Omental fat pad (tissue), 4 donors: ENCODE measurements at places on chromosomes 1 and 21.

- no peak for DNase-seq
Measured at GRCh38 chr1:59720326-59721115, 94.2 kb upstream of the HOOK1 start.

DNA sequence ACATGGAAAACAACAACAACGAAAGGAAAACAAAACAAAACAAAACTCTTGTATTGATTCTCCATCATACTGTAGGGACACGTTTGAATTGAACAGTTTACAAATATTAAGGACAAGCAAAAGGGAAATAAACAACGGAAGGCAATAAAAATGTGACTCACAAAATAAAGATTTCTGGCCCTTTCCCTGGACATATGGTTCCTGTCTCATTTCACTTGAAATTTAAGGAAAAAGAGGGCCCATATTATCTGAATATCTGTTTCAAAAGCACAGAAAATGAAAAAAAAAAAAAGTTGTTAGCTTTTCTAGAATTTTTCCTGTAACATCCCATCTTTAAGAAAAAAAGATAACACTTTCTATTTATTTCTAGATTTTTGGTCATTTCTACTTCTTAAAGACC is 3.6 kb upstream of the PKN2 start:
- no peak for DNase-seq

DNA sequence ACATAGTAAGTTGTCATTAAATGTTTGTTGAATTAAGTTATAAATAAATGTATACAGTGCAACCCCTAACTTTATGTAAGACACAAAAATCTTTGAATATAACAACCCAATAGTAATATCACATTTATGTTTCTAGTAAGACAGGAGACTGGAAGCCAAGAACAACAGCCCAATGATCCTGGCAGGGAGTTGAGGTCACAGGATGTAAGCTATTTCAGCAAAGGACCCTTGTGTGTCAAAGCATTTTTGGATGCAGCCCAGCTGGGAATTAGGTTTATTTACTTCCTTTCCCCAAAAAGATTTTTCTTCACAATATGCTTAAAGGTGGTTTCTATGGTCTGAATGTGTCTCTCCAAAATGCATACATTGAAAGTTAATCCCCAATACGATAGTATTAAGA is 34.0 kb upstream of the ABCA4 start:
- no peak for DNase-seq

DNA sequence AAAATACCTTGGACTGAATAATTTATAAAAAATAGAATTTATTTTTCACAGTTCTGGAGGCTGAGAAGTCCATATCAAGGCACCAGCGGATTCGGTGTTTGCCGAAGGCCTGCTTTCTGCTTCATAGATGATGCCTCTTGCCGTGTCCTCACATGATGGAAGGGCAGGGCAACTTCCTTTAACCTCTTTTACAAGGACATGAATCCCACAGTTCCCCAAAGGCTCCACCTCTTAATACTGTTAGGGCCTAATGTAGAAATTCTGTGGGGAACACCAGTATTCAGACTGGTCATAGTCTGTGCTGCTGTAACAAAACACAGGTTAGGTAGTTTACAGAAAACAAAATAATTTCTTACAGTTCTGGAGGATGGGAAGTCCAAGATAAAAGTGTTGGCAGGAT is 25.9 kb downstream of the DYRK1A start:
- no peak for DNase-seq

- DNase-seq = no peak
Measured at GRCh38 chr1:10900691-10901090, 104.2 kb upstream of the CASZ1 start.

DNA sequence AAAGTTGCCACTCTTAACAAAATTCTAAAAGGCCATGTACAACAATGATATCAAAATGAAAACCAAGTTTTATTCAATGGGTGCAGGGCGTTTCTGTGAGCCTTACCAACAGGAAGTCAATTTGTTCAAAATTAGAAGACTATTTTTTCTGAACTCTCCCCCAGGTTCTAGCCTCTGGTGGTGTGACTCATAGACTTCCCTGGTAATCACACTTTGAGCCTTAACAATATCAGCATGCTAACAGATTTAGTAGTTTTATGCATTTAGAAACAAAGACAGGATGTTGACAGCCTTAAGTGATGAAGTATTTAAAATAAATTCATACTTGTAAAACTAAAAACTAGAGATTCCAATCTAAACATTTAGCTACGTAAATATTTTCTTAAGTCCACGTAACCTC is 88.4 kb downstream of the LRRC8C start:
- no peak for DNase-seq

DNA sequence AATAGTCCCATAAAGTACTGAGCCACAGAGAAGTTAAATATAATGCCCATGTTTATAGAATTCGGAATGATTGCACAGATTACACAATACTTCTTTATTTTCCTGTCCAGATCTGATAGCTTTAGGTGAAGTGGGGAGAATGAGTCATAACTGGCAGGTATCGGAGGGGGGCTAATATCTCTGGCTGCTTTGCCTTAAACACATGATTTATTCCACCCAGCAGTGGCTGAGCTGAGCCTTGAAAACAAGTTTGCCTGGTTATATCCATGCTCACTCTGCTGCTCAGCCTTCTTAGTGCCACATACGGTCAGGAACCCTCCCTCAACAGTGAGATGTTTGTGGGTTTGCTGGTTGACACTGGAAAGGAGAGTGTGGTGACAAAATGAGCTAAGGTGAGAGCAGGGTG is 119.7 kb upstream of the ZNF648 start:
- no peak for DNase-seq

GRCh38 chr1:29513357-29513756 is 277.0 kb downstream of the PTPRU start:
- no peak for DNase-seq

GRCh38 chr1:31248276-31248675 is 8.6 kb upstream of the NKAIN1 start:
- DNase-seq = no peak

- no peak for DNase-seq
Measured at GRCh38 chr1:246617768-246618167, 51.5 kb downstream of the CNST start.

DNA sequence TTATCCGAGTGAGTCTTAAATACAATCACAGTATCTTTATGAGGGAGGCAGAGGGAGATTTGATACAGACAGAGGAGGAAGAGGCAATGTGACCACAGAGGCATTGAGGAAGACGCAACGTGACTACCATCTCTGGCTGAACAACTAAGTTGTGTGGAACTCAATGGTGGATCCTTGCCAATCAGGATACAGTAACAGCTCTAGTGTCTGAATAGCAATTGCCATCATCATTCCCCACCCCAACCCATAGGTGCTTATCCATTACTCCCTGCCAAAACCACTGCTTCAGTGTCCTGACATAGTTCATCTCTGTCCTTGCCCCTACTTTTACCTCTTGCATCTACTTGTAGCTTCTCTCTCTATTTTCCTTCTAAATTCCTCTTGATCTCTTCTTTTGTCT is 20.5 kb upstream of the RHBDL2 start:
- DNase-seq = no peak

DNA sequence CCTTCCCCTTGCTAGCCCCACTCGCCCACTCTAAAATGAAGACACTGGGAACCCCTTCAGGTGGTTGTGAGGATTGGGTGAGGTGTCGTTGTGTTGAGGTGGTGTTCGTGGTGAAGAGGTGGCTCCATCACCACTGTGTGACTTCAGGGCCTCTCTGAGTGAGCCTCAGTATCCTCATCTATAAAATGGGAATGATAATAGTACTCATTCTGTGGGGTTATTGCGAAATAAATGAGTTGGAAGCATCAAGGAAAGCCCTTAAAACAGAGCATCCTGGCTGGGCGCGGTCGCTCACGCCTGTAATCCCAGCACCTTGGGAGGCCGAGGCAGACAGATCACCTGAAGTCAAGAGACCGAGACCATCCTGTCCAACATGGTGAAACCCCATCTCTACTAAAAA is 6.7 kb upstream of the MARCKSL1 start:
- no peak for DNase-seq

- no peak for DNase-seq
Measured at GRCh38 chr1:209883341-209883971, 54.6 kb upstream of the SYT14 start.

DNA sequence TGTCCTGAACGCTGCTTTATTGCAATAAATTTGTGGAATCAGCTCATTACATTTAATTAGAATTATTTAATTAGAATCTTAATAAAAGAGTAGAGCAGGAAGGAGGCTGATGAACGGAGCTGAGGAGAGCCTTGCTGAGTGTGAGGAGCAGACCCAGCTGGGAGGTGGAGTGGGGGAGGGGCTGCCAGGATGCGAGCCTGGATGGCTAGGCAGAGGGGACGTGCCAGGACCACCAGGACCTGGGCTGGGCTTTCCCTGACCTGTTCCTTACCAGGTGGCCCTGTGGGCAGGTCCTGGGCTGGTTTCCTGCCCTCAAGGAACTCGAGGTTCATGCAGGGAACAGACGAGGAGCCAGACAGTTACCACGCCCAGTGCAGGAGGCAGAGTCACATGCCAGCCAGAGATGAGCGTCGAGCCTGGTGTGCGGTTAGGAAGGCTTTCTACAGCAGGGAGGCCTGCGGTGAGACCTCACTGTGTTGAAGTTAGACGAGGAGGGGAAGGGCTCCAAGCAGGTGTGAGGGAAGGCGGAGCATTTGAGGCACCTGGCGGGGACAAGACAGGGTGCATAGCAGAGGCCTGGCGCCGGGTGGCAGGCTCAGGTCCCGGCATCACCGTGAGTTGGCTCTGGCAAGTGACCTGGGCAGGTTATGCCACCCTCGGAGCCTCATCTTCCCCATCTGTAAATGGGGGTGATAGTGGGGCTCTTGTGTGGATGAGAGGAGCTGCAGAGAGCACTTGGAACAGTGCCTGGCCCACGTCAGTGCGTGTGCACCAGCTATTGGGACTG is 33.9 kb downstream of the LDLRAP1 start:
- no peak for DNase-seq

GRCh38 chr1:44705470-44705869 is 25.5 kb downstream of the RNU5D-1 start:
- DNase-seq = no peak

- DNase-seq = no peak
Measured at GRCh38 chr1:230902349-230902923, 34.1 kb upstream of the C1orf198 start.

DNA sequence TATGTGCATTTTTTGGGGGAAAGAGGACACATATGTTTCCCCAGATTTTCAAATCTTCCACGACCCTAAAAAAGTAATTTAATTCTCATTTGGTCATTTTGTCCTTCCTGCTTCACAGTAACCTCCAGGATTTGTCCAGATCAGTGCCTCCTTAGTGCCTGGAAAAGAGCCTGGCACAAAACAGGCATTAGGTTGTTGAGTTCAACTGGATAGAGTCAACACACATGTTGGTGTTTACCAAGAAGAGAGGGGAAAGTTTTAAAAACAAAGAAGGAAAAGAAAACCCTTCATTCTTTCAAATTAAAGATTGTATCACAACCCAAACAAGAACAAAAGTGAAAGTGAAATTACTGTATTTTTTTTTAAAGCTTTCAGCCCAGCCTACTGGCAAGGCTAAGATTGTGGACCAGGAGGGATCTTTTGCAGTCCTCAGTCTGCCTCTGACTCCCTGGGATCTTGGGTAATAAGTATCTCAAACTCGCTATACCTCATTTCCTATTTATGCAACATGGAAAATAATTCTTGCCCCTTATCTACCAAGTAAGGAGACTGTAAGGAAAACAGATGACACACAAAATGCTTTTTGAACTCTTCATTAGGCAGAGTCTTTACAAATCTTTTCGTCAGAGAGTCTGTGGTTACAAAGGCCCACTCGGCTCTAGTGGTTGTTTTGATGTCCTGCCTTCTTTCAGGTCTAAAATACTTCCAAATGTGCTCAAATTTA is 57.8 kb downstream of the ZNF281 start:
- no peak for DNase-seq

- no peak for DNase-seq
Measured at GRCh38 chr1:27784700-27785099, 11.7 kb downstream of the STX12 start.

- DNase-seq = no peak
Measured at GRCh38 chr1:214623430-214623829, 20.4 kb downstream of the CENPF start.

- DNase-seq = no peak
Measured at GRCh38 chr1:31573261-31573660, 3.1 kb upstream of the TINAGL1 start.

DNA sequence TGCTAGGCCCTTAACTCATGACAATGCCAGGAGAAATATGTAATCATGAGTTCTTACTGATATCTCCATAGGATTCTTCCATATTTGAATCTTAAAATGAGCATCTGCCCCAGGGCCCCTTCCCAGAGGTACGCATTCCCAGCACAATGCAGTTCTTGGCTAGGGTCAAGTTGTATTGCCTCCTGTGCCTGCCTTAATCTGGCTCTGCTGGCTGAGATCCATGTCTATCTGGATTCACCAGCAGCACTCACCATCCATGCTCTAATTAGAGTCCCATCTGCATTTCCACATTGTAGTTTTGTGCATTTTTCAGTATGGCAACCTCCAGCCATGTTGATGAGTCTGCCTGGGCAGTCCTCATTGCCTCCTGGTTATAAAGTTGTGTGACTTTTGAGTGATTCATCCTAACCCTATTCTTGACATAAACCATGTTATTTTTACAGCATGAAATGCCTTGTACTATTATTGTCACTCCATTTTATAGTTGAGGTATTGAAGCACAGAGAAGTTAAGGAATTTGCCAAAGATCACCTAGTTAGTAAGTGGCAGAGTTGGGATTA is 55.9 kb downstream of the CAMSAP2 start:
- no peak for DNase-seq

- no peak for DNase-seq
Measured at GRCh38 chr1:245742896-245743295, 588.1 kb downstream of the KIF26B start.

- no peak for DNase-seq
Measured at GRCh38 chr1:39250460-39251240, 46.2 kb downstream of the MACF1 start.

- no peak for DNase-seq
Measured at GRCh38 chr1:14476170-14476955, 122.1 kb upstream of the KAZN start.

GRCh38 chr1:184457500-184457899 is 70.7 kb downstream of the C1orf21 start:
- DNase-seq = no peak

GRCh38 chr1:1451696-1452364 is 2.3 kb downstream of the ATAD3C start:
- DNase-seq = no peak

DNA sequence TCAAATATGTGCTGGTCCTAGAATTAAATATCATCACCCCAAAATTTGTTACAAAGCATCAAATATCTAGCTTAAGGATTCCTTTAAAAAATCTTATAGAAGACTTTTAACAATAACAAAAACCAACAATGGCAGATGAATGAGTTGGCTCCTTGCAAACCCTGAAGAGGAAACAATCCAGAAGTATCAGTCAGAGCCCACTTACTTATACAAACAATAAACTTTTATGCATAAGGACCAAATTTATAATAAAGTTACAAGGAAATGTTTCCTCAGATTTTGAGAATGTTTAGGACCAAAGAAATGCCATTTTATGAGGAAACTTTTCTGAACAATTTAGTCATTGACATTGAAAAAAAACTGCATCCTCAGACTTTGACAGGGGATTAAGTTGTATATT is 52.7 kb downstream of the LPAR3 start:
- no peak for DNase-seq

- DNase-seq = no peak
Measured at GRCh38 chr21:26946744-26947446, 20.0 kb downstream of the ADAMTS5 start.

GRCh38 chr1:207315435-207315834 is 6.0 kb upstream of the CD55 start:
- no peak for DNase-seq

- DNase-seq = no peak
Measured at GRCh38 chr1:54403808-54404261, 2.4 kb downstream of the SSBP3 start.
